ENCODE measurements at places on chromosomes 1 and 21.

- DNase-seq, result no peak
Measured at GRCh38 chr1:161359291-161359690, 8.4 kb downstream of the CFAP126 start.

GRCh38 chr1:7628273-7628672 lies 142.8 kb upstream of the VAMP3 start:
- DNase-seq, result no peak

DNA sequence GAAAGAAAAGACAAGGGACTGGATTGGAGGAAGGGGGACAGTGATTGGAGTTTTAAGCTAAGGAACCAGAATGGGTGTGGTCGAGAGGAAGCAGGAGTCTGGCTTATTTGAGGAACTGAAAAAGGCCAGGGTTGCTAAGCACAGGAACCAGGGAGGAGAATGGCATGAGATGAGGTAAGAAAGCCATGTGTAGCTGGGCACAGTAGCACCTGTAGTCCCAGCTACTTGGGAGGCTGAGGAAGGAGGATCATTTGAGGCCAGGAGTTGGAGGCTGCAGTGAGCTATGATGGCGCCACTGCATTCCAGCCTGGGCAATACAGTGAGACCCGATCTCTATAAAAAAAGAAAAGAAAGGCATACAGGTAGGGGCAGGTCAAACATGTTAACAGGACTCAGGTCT lies 8.1 kb upstream of the KHDRBS1 start:
- DNase-seq, result no peak

DNA sequence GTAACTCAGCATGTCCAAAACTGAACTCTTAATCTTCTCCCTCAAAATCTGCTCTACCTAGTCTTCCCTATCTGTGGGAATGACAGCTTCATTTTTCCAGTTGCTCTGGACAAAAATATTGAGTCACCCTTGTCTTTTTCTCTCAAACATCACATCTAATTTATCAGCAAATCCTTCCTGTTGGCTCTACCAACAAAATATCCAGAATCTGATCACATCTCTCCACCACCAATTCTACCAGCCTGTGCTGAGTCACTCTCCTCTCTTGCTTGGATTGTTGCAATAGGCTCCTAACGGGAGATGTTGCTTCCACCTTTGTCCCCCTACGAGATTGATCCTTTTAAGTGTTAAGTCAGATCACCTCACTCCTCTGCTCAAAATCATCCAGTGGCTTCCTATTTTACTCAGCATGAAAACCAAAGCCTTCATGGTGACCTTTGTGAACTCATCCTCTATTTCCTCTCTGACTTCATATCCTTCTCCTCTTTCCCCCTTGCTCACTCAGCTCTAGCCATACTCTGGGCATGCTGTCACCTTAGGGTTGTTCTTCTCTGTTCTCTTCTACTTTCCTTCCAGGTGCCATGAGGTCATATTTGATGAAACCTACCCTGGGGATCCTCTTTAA lies 21.5 kb upstream of the SMYD2 start:
- DNase-seq, result no peak

DNA sequence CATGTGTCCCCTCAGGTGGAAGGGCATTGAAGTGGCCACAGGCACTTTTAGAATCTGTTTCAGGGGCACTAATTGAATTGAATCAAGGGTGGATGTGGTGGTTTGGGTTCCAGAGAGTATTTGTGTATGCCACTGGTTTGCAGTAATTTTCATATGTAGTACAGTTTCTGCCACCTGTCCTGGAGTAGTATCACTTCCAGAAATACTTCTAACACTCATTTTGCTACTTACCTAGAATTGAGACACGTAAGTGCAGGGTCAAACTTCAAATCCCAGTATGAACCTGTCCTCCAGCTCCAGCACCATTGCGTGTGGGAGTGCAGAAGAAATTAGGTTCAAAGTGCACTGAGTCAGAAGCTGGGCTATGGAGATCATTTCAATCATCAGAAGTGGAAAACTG lies 26.8 kb downstream of the RSPH1 start:
- DNase-seq, result no peak

DNA sequence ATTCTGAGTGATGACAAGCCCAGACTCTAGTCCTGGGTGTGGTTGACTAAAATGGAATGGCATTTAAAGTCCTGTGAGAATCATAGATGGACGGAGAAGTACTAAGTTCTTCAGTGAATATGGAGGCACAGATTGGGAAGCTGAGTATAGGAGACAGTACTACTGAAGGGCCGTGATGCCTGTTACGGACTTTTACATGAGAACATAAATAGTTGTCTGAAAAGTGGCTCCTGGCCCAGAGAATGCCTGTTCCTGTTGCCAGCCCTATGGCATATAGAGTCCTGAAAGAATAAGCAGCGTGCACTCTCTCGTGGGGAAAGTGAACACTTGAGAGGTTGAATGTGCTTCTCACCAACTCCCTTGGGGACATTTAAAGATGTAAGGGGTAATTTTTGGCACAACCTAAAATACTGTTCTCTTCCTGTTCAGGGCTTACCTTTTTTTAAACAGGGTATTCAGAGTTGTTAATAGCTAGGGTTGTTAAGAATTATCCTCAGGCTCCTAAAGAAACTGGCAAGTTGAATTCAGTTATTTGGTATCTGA lies 20.4 kb downstream of the CCT8 start:
- no peak for DNase-seq

DNA sequence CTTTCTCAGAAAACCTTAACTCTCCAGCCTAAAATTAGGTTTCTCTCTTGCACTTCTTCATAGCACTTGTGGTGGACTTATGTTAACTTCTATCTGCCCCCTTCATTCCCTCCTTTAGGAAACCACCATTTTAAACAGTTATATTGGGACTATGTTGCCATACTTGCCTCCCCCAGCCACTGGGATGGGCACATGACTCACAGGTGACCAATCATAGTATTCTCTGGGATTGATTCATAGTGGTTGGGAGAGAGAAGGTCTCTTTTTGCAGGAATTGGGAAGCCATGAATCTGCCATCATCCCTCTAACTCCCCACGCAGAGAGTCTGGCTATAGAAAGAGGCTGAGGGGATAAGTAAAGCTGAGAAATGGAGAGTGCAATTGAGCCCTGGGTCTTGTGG lies 50.4 kb upstream of the NRDC start:
- DNase-seq, result no peak

DNA sequence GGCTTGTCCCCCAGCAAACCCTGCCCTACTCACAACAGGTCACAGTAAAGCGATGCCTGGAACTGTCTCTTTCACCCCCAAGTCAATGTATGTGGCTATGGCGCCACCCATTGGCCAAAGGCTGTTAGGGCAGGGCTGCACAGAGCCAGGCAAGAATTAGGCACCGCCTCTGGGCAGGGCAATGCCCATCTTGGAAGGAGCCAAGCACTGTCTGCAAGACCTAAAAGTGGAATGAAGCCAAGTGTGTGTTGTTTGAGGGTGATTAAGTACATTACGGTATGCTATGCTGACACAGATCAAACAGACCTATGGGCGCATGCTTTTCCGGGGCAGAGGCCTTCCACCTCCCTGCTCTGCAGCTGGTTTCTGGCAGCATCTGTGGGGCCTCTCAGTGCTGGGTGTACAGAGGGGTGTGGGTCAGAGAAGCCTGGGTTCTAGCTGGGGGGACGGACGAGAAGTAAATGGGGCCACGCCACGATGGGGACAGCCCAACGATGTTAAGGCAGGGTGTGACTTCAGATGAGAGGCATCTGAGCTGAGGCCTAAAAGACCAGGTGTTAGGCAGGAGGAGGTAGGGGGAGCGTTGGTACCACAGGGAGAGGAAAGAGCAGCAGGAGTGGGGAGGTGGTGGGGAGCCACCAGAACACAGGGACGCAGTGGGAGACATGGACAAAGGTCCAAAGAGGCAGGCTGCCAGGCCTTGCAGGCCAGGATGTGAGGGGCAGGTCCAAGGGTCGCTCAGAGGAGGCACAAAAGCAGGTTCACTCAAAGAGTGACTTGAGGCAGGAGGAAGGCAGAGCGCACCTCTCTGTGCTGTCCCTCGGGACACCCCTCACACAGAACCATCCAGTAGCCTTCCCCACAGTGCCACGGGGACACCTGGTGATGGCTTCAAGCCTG lies 49.8 kb downstream of the ACOT7 start:
- DNase-seq, result peak; percentile 40

- DNase-seq, result no peak
Measured at GRCh38 chr21:33901412-33902288, 14.0 kb downstream of the ATP5PO start.

GRCh38 chr1:88922214-88922613 lies 30.8 kb upstream of the GTF2B start:
- no peak for DNase-seq

- no peak for DNase-seq
Measured at GRCh38 chr1:22117851-22118250, 25.0 kb downstream of the WNT4 start.

DNA sequence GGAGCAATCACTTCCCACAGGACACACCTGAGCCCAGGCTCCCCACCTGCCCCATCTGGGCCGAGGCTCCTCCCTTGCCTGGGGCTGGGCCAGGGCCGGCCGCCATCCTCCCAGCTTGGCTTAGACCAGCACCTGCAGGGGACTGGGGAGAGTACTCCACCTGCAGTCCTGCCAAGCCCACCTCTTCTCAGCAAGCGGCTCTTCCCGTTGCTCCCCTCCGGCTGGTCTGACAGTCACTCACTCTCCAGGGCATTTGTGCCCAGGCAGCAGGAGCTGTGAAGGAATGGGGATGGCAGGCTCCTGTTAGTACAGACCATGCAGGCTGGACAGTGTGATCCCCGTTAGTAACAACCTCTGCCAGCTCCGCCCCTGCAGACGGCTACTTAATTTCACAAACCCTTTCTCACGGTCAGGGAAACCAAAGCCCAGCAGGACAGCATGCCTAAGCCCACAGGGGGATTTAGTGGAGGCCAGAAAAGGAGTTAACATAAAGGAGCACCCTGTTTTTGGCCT lies at the start of gene FYB2:
TSS of gene FYB2 (minus strand) at position 18 of the 513 bp plus-strand sequence. CDS start 114 bp downstream, outside the sequence.
- no peak for DNase-seq

DNA sequence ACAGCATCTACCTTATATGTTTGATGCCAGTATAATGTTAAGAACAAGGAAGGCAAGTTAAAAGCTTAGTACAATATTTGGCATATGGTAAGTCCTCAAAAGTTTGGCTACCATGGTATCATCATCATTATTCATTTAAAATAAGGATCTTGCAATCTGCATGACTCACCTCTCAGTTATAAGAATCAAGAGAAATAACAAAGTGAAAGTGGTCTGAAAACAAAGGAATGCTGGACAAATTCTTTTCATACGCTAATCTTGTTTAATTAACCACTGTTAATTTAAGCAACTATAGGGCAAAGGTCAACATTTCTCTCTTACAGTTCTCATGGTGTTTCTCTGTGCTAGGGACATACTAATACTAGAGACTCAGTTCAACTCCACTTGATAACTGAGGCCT lies 13.0 kb upstream of the CLDN19 start:
- DNase-seq, result no peak

DNA sequence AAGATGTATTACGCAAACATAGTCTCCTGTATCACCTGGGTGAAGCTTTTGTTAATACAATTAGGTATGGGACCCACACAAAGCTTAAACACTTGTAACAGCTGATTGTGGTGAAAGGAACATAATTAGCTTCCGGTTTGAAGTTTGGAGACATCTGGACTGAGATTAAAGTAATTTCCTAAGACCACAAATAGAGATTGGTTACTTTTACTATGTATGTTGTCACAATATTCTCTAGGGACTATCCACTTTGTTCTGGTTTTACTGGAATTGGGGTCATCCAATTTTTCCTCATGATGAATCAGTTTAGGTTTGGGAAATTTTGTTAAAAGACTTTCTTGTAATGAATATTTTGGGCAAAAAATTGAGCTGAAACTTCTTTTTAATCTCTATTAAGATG lies 71.8 kb upstream of the SAMSN1 start:
- no peak for DNase-seq

GRCh38 chr1:237005674-237006073 lies 1.4 kb upstream of the MT1HL1 start:
- DNase-seq, result no peak

DNA sequence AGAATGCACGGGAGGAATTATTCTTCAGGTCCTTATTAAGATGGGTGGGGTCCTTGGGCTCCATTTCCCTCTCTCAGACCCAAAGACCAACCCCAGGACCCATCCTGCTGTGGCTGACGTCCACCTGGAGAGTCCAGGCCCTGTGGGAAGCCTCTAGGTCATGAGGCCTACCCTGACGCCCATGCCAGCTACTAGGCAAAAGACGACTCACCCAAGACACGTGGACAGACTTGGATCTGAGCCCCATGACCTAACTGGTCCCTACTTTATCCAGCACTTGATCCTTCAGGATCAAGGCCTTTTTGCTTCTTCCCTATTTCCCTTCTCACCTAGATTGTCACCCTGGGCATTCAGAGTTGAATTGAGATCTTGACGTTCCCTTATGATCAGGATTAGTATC lies 56.0 kb upstream of the CASZ1 start:
- no peak for DNase-seq

GRCh38 chr1:151972542-151973248 lies 21.0 kb downstream of the S100A10 start:
- DNase-seq, result no peak

DNA sequence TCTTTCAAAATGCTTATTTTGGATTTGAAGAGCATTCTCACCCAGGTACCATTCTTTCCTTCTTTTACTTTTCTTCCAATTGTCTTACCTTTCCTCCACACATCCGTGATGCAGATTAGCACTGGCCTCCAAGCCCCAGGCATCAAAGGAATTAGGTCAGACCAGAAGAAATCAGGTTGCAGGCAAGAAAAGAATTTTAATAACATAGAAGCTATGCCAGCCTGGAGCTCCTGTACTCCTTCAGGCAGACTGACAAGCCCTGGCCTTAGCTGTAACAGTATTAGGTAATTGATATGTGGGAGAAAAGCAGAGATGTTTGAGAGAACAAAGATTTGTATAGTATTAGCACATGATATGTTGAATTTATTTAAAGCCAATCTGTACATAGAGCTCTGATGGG lies 390.4 kb upstream of the ADGRL2 start:
- no peak for DNase-seq

GRCh38 chr1:228050571-228051231 lies 31.8 kb upstream of the ARF1 start:
- no peak for DNase-seq

GRCh38 chr1:109610609-109611307 lies 8.7 kb downstream of the GNAT2 start:
- DNase-seq, result no peak

DNA sequence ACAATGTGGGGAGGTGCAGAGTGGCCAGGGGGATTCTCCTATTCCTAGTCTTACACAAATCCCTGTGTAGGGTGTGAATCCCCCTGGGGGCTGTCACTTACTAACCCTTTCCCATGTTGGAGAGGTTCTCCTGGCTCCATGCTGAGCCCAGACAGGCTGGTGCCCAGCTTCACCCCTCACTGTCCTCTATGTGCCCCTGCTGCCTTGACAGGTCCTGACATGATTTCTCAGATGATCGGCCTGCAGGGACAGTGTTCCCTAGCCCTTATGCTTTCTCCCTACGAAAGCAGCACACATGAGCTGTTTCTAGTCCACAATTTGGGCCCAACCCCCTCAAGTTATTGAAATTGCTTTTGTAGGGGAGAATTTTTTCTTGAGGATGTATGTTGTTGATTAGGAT lies 68.9 kb upstream of the FAM78B start:
- no peak for DNase-seq

- DNase-seq, result no peak
Measured at GRCh38 chr1:30373471-30374399, 349.6 kb downstream of the MATN1 start.

GRCh38 chr1:244860914-244861610 lies 3.3 kb downstream of the HNRNPU start:
- no peak for DNase-seq

All from T follicular helper cell (primary cell).